Gastroesophageal sphincter (tissue), 4 donors: ENCODE measurements at places on chromosomes 3 and 15. TPM values are rescaled to one million over a fixed set of nuclear protein-coding genes. Genes with fewer than 3 reads are reported as not detected.

SEMA3G gene
- 32.6 TPM for total RNA-seq

GRCh38 chr15:96037584-96037983 is 292.9 kb upstream of the NR2F2 start:
- no peak for ATAC-seq

DNA sequence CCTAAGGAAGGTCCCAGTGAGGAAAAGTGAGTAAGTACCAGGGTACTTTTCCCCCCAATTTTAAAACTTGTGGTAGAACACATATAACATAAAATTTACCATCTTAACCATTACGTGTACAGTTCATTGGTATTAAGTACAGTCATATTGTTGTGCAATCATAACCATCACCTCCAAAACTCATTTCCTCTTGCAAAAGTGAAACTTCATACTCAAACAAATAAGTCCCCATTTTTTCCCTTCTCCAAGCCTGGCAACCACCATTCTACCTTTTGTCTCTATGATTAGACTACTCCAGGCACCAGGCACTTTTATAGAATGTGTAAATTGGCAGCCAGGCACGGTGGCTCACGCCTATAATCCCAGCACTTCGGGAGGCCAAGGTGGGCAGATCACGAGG is 12.2 kb downstream of the PRC1 start:
- no peak for ATAC-seq

MNS1 gene
- 2.0 TPM for total RNA-seq

GRCh38 chr15:58222679-58223078 is 84.5 kb downstream of the AQP9 start:
- ATAC-seq: no peak

DNA sequence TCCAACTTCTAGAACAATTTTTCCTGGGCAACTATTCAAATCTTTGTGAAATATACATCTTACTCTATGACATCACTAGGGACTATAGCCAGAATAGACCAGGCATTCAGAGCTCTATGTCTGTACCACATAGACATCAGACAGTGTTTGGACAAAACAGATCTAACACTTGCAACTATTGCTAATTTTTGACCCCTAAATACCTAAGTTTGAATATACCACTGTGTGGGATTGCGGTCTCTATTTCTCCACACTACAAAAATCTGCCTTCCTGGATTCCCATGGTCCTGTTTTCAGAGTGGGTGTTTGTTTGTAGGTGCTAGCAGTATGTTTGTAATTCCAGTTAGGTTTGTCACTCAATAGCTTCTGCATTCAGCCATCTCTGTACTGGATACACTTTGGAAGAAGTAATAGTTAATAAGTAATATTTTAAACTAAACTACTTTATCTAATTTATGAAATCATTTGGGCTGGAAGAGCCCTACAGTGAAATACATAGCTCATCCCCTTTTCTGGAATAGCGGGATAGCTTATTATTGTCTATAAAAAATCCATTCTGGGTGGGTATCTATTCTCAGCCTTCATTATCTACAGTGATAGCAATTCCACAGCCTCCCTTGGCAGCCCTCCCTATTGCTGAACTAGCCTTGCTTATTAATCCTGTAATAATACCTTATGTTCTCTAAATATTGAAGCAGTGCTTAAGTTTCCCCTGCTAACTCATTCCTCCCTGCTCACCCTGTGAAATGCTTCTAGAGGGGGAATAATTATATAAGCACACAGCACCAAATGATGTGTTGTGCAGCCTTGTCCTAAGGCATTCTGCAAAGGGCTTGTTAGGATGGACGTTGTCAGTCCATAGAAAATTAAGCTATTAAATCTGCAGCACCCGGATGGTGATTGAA is 49.4 kb downstream of the RBMS3 start:
- ATAC-seq: no peak

DNA sequence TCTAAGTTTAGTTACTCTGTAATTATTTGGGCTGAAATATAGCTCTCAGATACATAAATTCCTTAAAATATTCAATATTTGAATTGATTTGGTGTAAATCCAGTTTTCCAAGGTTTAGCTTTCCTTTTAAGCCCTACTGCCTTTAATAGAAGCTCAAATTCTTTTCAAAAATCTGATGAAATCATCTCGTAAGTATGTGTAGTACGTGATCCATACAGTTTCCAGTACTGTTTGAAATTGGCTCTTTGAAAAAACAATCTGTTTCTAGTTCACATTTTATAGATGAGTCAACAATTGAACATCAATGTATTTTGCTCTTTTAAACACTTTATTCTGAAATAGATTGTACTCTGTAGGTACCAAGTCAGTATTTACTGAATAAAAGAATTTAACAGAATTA is 84.2 kb downstream of the LRRC49 start:
- ATAC-seq: no peak

- ATAC-seq: no peak
Measured at GRCh38 chr3:194274424-194275085, 76.6 kb downstream of the CPN2 start.

DNA sequence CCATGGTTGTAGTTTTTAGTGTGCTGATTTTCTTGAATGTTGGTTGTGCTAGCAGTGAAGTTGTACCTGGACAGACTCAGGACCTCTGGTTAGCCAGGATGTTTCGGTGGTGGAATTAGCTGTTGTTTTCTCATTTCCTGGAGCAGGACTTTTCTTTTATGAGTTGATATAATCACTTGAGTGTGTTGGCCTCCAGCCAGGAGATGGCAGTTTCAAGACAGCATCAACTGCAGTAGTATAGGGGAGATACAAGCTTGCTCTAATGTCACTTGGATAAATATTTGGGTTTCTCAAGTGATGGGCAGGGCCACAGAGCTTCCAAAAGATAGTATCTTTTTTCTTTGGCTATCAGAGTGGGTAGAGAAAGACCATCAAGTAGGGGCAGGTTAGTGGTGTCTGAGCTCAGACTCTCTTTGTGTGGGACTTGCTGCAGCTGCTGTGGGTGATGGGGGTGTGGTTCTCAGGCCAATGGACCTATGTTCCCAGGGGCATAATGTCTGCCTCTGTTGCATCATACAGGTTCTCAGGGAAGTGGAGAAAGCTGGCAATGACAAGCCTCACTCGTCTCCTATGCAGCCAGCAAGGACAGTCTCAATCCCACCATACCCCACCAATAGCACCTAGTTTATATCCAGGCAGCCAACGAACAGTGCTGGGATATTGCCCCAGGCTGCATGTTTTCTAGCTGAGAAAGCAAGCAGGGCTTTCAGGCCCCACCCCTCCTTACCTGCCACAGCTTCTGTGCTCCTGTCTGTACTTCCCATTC is 14.6 kb upstream of the OR5K2 start:
- ATAC-seq: no peak

DNA sequence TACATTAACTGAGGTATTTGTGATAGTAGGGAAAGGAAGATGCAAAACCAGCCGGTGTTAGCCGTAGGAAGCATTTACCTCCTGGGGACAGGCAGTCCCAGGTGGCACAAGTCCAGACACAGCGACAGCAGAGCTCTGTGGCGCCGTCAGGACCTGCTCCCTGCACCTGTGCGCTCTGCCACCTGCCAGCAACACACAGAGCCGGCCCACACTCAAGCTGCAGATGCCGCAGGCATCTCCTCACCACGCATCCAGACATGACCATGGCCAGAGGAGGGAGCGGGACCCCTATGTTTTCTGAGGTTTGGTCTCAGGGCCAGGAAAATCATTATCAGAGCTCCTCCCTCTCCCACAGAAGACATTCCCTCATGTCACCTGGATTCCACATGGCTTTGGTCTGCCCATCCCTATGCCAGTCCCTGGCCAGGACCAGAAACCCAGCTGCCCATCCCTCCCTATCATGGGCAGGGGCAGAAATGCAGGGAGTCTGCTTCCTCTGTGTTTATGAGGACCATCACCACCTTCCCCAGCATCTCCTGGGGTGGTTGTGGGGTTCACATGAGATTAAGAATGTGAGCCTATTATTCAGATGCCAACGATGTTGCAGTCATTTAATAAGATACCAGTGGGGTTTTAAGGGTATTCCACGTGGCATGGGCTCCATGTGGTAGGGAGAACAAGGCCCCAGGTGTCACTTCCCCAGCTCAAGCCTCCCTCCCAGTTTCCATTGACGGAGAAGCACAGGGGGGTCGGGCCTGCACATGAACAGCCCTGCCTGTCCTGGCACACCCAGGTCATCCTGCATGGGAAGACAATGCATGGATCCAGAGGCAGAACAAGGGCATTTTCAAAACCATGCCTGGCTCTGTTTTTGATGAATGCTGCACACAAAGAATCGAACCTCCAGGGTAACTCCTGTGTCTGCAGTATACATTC is 251.1 kb downstream of the OCA2 start:
- ATAC-seq: no peak

- no peak for ATAC-seq
Measured at GRCh38 chr3:196208942-196209695, 2.1 kb downstream of the ZDHHC19 start.

DNA sequence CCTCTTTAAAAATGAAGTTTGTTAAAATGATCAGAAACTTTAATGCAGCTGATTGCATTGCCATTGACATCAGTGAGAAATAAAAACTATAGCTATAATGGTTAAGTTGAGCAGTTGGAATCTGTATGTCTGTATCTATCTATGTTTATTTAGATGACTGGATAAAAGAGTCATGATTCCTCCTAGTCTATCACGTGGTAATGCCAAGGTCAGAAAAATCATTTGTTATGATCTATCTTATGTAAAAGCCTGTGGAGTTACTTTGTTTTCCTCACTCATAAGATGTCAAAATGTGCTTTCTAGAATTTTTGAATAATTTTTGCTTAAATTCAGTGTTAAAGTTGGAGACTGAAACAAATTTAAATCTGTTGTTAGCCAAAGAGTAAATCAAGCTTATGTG is 63.3 kb downstream of the MBNL1 start:
- ATAC-seq: no peak

DNA sequence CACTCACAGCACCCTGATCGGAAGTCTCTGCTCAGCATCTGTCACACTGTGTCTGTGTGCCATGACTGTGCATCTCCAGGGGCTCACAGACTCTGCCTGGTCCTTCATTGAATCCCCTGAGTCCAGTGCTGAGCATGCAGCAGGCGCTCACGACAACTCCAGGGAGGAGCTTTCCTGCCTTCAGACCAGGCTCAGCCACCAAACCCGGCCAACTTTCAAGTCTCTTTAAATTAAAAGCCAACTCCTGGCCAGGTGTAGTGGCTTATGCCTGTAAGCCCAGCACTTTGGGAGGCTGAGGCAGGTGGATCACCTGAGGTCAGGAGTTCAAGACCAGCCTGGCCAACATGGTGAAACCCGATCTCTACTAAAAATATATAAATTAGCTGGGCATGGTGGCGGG is 24.2 kb downstream of the GRAMD2A start:
- no peak for ATAC-seq

DNA sequence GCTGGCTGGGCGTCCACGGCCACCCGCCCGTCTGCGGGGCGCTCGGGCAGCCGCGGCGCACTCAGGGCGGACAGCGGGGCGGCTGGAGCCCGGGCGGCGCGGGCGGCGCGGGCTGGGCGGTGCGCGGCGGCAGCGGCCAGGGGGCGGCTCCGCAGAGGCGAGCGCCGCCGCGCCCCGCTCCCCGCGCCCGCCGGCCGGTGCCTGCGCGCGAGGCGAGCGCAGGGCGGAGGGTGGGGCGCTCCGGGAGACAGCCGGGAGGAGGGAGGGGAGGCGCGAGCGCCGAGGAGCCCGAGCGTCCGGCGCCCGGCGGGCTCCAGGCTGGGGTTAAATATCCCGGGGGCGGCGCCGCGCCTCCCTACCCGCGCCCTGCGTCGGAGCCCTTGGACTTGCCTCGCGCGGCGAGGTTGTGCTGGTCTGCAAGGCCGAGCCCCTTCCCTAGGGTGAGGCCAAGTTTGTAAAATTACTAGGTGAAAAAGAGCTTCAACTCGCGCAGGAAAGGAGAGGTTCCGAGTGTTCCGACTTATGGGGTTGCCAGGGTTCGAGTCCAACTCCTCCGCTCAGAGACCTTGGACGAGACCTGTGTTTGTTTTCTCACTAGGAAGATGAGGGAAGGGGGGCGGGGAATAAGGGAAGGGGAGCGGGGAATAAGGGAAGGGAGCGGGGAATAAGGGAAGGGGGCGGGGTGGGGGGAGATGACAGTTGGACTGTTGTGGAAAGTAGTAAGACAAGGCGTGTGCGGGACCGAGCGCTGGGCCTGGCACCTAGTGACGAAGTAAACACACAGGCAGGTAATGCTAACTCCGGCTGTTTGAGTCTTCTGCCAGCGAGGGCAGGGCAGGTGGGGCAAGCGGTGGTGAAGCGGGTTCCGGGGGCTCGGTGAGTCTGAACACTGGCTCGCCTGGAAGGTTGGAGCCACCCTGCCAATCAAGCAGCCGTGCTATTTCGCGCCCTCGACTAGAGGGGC is at the start of gene TNFAIP8L3:
TSS of gene TNFAIP8L3 (minus strand) at position 301 of the 964 bp plus-strand sequence. CDS start 311 bp downstream, outside the sequence.
- peak; percentile 74 for ATAC-seq

DNA sequence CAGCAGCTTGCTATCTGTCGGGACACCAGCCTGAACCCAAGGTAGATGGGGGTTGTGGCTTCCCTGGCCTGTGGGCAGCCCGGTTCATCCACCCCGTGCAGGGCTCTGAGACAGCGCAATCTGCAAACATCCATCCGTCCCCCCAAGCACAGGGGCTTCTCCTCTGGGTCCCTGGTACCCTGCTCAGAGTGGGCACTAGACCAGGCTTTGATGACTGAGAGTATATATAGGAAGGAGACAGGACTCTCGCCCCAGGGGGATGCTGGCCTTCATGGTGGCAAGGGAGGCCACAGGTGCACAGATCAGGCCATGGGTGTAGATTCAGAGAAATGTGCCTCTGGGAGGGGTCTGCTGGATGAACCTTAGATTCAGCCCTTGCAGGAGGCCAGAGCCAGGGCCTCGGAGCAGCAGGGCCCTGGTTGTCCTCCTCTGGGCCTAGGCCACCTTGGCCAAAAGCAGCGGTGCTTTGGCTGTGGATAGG is 40.3 kb downstream of the CFAP100 start:
- ATAC-seq: no peak

ISLR gene
- total RNA-seq: 110 TPM

DNA sequence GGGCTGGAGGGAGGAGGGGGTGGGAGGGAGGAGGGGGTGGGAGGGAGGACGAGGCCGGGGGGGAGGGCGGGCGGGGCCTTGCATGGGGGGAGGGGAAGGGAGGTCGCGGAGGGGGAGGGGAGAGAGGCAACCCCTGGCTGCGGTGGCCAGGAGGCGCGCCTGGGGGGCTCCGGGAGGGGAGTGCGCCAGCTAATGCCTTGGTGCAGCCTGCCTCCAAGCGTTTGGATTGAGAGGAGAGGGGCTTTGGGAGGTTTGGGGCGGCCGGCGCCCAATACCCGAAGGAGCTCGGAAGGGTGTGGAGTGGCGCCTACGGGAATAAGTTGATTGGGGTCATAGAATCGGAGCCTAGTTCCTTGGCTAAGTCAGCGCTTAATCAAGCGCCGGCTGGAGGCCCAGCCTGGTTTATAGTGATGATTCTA is 557 bp downstream of the TFG start:
- ATAC-seq: no peak

DNA sequence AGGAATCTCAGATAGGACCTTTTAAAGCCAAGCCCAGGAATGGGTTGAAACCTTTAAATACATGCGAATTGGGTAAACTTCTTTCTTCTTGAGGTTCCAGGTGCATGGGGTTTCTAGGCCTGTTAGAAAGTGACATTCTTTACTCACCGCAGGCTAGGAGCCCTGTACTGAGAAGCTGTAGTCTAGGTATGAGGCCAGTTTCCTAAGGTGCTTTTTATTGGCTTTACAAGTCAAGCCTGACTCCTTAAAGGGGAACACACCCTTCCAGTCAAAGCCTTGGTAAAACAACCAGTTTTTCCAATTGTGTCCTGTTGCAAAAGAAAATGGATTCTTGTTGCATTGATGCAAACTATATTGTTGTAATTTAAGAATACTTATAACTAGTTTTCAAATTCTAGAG is 76.1 kb upstream of the ATP11B start:
- no peak for ATAC-seq

- peak; percentile 26 for ATAC-seq
Measured at GRCh38 chr3:156516961-156517360, 38.0 kb downstream of the SSR3 start.

PIF1 gene
- 2.2 TPM for total RNA-seq

CCDC50 gene
- total RNA-seq: 133 TPM

CEP63 gene
- 17.9 TPM for total RNA-seq

DPH3 gene
- total RNA-seq: 39.9 TPM
